ENCODE measurements at places on chromosomes 5 and 9. TPM values are rescaled to one million over a fixed set of nuclear protein-coding genes. Genes with fewer than 3 reads are reported as not detected.

DNA sequence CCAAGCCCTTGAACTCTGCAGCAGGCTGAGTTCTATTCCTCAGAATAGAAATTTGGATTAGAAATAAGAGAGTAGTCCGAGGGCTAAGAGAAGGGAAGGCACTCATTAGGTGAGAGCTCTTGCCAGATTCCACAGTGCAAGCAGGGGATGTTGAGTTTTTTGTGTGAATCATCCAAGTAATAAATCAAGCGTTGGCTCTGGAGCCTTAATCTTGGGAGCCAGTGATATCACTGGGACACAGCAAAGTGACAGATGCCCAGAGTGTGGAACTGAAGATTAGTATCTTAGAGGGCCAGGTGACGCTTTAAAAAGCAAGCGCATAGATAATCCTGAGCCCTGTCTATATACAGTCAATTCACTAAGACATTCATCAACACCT lies 60.3 kb downstream of the FOXD1 start:
- DNase-seq = no peak
- H3K27ac ChIP-seq = no peak overlapping the region
- no peaks in the 10 kb centered on the region for H3K4me1 ChIP-seq
- H3K27me3 ChIP-seq = no peaks in the 10 kb centered on the region
- H3K36me3 ChIP-seq = no peaks in the 10 kb centered on the region
- H3K4me3 ChIP-seq = no peak overlapping the region

- H3K36me3 ChIP-seq = no peaks in the 10 kb centered on the region
- H3K4me3 ChIP-seq = no peak overlapping the region
- no peaks in the 10 kb centered on the region for H3K4me1 ChIP-seq
- no peak overlapping the region for H3K27ac ChIP-seq
- no peaks in the 10 kb centered on the region for H3K27me3 ChIP-seq
Observed at GRCh38 chr5:176517053-176517661, 20.0 kb downstream of the RNF44 start.

GRCh38 chr9:72188232-72188631 lies 39.0 kb downstream of the GDA start:
- H3K27me3 ChIP-seq = no peaks in the 10 kb centered on the region
- no peak overlapping the region for H3K4me3 ChIP-seq
- DNase-seq = no peak
- no peak overlapping the region for H3K27ac ChIP-seq
- no peaks in the 10 kb centered on the region for H3K4me1 ChIP-seq

- H3K4me1 ChIP-seq = no peaks in the 10 kb centered on the region
- H3K27ac ChIP-seq = no peak overlapping the region
- H3K36me3 ChIP-seq = no peaks in the 10 kb centered on the region
- no peak for DNase-seq
- peak overlapping the region; percentile 34 for H3K4me3 ChIP-seq
Observed at GRCh38 chr9:113503613-113504211, 40.2 kb downstream of the RGS3 start.

DNA sequence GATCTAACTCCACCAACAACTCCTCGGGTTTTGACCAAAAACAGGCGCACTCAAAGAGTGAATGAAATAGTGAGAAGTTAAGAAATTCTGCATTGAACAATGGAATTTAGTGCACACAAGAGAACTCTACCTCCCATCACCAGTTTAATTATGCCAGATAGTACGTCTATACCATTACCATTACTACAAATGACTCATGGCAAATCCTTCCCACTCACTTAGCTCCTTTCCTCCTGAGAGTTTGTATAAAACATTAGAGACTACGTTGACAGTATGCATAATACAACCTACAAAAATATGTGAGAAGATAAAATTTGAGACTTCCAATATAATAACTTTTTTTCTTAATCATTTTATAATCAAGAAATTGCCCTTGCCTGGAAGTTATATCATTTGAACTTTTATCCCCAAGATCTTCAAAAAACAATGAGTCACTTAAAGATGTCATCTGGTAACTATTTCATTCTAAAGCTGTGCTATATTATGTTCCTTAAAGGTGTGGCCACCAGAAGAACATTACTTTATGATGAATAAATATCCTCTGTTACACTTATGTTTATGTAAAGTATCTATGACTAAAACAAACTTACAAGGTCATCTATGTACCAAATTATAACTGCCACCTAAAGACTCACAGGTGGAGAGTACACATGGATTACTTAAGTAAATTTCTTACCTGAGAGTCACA lies 297.9 kb upstream of the PTGER4 start:
- no peaks in the 10 kb centered on the region for H3K36me3 ChIP-seq
- no peaks in the 10 kb centered on the region for H3K27me3 ChIP-seq
- no peaks in the 10 kb centered on the region for H3K4me1 ChIP-seq
- H3K27ac ChIP-seq = no peak overlapping the region

GRCh38 chr9:136679431-136679941 lies 7.8 kb downstream of the AGPAT2 start:
- no peaks in the 10 kb centered on the region for H3K36me3 ChIP-seq
- no peak for DNase-seq
- H3K4me1 ChIP-seq = peaks cover 13% of the 10 kb centered on the region
- no peaks in the 10 kb centered on the region for H3K27me3 ChIP-seq

DNA sequence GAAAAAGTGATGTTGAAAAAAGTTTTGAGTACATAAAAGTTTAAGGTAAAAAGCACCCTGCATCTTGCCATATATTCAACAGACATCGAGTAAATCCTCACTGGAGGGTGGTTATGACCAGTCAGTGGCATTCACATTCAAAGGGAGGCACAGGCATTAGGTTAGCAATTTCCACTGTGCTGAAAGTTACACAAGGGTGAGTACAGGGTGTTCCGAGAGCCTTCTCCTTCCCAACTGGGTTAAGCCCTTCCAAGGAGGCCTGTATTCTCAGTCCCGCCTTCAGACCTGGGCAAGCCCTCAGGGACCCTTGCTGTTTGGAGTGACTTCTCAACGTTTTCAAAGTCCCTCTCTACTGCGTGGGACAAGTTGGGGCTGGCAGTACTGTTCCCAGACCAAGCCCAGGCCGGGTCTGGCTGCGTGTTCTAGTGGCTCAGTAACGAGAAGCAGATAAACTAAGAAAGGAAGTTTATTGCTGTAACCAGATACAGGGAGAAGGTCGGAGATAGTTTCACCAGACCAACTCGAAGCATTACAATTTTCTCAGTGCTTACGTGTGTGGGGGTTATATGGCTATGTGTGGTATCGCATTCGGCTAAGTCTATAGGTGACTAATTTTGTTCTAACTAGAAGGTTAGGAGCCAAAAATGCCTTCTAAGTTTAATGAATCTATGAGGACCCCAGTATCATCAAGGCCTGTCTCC lies 13.0 kb upstream of the SETX start:
- DNase-seq = no peak
- H3K27me3 ChIP-seq = no peaks in the 10 kb centered on the region
- no peaks in the 10 kb centered on the region for H3K36me3 ChIP-seq

GRCh38 chr5:15731699-15732098 lies 231.7 kb downstream of the FBXL7 start:
- H3K4me3 ChIP-seq = no peak overlapping the region
- no peak for DNase-seq
- no peak overlapping the region for H3K27ac ChIP-seq
- H3K4me1 ChIP-seq = no peaks in the 10 kb centered on the region
- no peaks in the 10 kb centered on the region for H3K27me3 ChIP-seq

DNA sequence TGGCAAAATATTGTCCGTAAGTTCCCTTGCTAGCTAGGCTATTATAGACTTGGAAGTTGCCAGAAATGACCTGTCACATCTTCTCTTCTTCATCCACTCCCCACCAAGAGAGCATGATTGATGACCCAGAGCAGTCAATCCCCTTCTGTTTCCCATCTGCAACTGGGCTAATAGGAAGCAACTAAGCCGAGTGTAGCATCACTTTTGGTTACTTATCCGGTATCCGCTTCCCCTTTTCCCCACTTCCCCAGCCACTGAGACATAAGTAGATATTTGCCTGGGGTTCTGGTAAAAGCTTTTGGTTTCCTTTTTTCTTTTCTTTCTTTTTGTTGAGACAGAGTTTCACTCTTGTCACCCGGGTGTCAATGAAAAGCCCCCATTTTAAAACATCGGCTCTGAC lies 29.4 kb upstream of the LIFR start:
- H3K4me1 ChIP-seq = no peaks in the 10 kb centered on the region
- no peak for DNase-seq
- H3K36me3 ChIP-seq = no peaks in the 10 kb centered on the region
- no peak overlapping the region for H3K27ac ChIP-seq
- H3K27me3 ChIP-seq = no peaks in the 10 kb centered on the region
- H3K4me3 ChIP-seq = no peak overlapping the region

- no peaks in the 10 kb centered on the region for H3K27me3 ChIP-seq
- no peak for DNase-seq
- peaks cover 10% of the 10 kb centered on the region for H3K36me3 ChIP-seq
Observed at GRCh38 chr9:121676926-121677325, 25.5 kb downstream of the DAB2IP start.

- H3K36me3 ChIP-seq = no peaks in the 10 kb centered on the region
- H3K27ac ChIP-seq = no peak overlapping the region
- H3K4me3 ChIP-seq = no peak overlapping the region
- H3K4me1 ChIP-seq = no peaks in the 10 kb centered on the region
- DNase-seq = no peak
- no peaks in the 10 kb centered on the region for H3K27me3 ChIP-seq
Observed at GRCh38 chr5:6480133-6481051, 31.7 kb downstream of the UBE2QL1 start.

Gene SFXN1
- total RNA-seq = 88.6 TPM

Gene SEMA6A
- total RNA-seq = 28.7 TPM

Gene ADAMTS16
- total RNA-seq = 0.49 TPM
